Activated CD4-positive, alpha-beta T cell treated with anti-CD3 and anti-CD28 coated beads, Interleukin-2, amount 50 U/mL, for 16 hours (primary cell): ENCODE measurements at places on chromosomes 3 and 15.

DNA sequence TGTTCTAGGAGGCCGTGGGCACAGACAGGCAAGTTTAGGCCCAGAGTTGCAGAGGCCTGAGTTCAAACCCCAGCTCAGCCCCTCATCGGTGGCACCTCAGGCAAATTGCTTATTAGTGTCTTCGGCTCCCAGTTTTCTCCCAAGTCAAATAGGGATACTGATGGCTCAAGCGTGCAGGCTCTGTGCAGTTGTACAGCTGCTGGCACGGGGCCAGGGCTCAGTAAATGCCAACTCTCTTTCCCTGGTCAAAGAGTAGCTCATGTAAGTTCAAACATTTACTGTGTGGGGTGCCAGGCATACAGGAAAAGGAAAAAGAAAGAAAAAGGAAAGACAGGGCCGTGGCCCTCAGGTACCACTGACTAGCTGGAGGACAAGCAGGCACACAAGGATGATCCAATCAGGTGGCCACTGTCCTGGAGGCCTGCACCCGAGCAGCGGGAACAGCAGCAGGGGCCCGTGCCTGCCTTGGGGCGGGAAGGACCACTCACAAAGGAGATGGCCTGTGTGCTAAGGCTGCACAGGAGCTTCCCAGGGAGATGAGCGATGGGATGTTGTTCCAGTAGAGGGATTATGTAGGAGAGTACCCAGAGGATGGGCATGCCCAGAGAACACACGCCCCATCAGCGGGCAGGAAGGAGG lies 70.8 kb downstream of the TBC1D2B start:
- DNase-seq = no peak

DNA sequence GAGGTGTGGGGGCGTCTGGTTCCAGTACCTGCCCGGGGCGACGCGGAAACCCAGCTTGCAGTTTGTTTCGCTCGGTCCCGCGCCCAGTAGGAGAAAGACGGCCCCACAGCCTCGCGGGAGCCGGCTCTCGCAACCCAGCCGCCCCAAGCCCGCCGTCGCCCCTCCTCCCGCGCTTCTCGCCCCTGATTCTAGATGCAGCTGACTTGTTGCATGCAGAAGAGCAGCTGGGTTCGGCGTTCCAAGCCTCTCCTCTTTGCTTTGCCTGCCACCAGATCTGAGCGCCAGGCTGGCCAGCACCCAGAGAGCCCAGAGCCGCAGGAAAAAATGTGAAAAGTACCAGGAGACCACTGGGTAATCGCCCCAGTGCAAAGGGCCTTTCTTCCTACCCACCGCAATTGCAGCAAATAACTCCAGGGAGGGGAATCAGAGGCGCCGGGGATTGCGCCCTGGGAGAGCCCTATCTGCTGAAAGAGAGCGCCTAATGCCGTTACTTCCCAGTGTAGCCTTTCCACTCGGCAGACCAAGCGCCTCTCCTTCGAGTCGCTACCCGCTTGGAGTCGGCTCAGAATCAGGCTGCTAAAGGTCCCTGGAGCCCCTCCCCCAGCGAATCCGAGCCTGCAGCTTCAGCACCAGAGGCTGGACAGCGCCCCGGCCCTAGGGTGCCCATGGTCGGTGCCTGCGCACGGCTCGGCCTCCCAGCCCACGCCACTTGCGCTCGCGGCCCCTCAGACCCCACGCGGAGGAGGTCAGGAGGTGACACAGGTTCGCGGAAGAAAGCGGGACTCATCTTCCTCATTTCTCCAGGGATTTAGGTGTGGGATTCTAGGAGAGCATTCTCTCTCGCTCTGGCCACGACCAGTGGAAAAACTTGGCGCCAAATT lies 15.7 kb upstream of the AEN start:
- DNase-seq = no peak

DNA sequence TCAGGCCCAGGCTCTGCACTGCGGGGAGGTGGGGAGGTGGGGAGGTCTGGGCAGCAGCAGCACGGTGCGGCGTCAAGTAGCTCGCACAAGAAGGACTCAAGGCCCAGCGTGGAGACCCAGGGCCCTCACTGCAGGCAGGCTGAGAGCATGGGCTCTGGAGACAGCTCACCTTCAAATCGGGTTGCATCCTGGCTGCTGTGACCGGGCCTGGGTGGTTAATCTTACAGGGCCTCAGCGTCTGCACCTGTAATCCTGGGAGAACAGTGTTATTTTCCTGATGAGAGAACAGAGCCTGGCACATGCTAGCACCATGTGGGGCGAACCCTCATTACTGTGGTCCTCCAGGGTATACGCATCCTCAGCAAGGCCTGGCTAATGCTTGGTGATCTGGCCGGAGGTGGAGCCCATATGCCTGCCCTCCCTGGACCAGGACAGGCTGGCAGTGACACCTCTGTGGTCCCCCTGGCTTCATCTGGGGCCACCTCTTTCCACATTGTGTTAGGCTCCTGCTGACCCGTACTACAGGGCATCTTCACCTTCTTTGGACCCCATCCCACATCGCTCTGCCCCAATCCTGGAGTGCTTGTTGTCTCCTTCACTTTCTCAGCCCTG lies 55.5 kb downstream of the RGMA start:
- no peak for DNase-seq

- DNase-seq = no peak
Measured at GRCh38 chr3:14199641-14200040, 21.0 kb downstream of the LSM3 start.

- no peak for DNase-seq
Measured at GRCh38 chr15:70530906-70531305, 232.5 kb downstream of the UACA start.

DNA sequence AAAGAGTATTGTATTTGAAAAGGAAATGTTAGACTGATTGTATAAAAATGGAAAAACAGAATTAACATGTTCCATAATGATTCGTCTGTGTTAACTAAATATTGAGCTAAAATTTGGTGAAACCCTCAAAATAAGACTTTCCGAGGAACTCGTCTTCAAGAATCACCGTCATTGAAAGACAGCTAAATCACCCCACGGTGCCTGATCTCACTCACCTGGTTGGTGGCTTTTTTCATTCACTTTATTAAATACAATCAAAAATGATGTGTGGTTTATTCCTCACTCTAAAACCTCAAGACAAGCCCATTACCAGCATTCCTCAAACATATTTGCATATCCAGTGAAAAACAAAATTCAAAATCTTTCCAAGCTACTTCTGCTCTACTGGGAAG lies 153.9 kb downstream of the FOXP1 start:
- DNase-seq = no peak

DNA sequence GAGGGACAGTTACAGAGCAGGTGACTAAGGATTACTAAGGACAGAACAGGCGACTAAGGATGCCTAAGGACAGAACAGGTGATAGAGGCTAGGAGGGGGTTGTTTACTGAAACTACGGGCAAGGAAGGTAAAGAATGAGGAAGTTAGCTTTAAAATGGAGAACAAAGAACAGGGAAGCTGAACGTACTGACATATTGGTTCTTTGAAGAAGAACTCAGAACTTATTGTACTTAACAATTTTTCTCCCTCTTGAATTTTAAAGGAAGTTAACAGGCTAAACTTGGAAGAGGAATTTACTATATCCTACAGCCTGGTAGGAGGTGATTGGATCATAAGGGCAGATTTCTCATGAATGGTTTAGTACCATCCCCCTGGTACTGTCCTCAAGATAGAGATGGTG lies 290.2 kb downstream of the SHQ1 start:
- no peak for DNase-seq

DNA sequence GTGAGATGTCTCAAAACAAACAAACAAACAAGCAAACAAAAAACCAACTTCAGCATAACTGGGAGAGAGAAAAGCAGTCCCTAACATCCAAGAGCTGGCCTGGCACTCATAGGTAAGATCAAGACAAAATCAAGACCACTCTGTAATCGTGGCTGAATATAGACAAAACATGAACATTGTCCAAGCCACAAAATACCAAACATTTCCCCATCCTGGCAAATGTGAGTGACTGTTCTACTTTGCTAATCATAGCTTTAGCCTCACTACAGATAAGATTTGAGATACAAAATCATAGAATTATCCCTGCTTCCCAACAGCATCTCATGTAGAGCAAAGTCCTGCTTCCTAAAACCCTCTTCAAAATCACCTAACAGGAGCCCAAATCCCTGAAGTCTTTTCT lies 116.7 kb upstream of the PRTG start:
- DNase-seq = no peak

DNA sequence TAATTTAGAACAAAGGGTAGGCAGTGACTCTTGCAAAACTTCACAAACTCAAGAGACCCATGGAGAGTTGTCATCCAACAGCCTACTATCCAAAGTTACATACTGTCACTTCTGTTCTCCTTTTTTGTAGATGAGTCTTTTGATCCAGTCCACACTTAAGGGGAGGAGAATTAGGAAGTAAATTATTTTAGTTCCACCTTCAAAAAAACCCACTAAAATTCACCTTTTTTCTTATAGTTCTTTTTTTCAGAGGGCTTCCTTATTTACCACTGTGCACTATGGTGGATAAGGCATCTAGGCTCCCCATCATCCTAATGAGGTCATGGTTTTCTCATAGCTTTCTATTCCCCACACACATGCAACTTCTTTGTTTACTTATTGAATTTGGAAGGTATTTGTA lies 8.6 kb upstream of the TCAIM start:
- no peak for DNase-seq

DNA sequence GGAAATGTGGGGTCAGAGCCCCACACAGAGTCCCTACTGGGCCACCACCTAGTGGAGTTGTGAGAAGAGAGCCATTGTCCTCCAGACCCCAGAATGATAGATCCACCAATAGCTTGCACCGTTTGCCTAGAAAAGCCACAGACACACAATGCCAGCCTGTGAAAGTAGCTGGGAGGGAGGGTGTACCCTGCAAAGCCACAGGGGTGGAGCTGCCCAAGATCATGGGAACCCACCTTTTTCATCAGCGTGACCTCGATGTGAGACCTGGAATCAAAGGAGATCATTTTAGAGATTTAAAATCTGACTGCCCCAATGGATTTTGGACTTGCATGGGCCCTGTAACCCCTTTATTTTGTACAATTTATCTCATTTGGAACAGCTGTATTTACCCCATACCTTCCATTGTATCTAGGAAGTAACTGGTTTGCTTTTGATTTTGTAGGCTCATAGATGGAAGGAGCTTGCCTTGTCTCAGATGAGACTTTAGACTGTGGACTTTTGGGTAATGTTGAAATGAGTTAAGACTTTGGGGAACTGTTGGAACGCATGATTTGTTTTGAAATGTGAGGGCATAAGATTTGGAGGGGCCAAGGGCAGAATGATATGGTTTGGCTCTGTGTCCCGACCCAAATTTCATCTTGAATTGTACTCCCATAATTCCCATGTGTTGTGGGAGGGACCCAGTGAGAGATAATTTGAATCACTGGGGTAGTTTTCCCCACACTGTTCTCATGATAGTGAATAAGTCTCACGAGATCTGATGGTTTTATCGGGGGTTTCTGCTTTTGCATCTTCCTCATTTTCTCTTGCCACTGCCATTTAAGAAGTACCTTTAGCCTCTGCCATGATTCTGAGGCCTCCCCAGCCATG lies 49.0 kb downstream of the CD200 start:
- no peak for DNase-seq

DNA sequence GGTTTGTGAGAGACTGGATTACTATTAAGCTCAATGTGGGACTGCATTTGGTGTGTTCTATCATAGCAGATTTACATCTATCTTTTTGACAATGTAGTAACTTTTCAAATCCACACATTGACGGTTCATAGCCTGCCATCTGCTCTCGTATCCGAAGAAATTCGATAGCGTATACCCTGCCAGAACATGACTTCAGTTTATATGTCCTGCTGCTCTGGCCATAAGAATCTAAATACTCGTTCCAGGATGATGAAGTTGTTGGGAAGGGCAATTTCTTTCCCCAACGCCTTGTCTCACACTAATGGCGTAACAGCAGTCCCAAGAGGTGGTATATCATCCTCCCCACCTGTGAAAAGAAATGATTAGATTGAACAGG lies 180.0 kb downstream of the LSAMP start:
- DNase-seq = no peak

DNA sequence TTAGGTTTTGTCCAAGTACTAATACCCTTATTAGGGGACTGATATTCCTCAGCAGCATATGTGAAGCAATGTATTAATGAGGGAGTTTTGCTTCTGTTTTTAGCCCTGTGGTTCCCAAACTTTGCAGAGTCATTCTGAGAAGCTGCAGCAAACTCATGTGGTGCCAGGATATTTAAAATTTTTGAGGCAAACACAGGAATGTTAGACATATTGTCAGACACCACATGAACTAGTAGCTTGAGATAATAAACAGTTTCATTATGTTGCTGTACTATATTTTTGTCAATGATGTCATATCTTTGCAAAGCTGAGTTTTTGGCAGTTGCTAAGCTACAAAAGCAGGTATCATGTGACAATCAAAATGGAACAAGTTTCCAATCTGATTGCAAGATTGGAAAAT lies 36.6 kb downstream of the ATP6V1A start:
- DNase-seq = no peak

DNA sequence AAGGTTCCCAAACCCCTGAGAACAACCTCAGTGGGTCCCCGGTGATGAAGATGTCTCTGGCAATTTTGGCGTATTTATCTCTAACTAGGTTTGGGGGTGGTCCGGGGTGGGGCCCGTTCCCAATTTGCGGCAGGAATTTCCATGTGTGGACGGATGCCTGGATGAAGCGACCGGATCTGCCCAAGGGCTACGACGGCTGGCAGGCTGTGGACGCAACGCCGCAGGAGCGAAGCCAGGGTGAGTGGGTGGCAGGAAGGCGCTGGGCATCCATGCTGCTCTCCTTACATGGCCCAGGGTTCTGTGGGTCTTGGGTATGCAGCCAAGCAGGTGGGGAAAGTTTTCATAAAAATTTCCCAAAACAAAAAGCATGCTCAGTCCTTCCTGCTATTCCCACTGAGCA lies 29.3 kb downstream of the TGM4 start:
- no peak for DNase-seq

DNA sequence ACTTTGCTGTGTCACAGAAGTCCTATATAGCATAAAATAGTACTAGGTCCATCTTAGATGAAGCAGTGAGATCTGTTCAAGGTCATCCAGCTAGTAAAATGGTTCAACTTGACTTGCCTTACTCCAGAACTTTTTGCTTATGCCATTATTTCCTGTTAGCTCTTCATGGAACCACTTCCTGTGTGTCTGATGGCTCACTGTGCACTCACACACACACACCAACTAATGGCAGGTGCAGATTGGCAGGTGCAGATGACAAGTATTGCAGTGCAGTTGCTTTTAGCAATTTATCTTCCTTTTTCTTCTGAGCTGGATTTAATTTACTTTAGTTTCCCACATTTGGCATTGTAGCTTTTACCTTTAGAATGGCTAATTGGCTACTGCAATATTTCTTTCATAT lies 29.8 kb downstream of the GOLGA8S start:
- no peak for DNase-seq

DNA sequence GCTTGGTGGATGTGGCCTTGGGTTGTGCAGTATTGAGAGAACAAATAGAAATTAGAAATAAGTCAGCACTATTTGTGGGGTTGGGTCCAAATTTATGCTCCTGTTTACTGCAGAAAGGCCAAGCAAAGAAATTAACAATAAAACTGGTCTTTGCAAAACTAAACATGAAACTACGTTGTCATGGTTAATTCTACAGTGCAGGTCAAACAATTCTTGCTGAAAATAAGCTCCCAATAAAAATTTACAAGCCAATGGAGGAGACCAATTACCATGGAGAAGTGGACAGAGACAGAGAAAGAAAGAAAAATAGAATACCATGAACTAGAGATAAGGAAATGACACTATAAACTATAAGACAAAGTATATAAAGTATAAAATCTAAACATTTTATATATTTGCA lies 101.3 kb downstream of the CDIN1 start:
- no peak for DNase-seq

GRCh38 chr15:78396976-78397375 lies 41.0 kb upstream of the IREB2 start:
- no peak for DNase-seq
